ENCODE measurements at places on chromosomes 2 and 18. TPM values are rescaled to one million over a fixed set of nuclear protein-coding genes. Genes with fewer than 3 reads are reported as not detected.

The BUB1 gene
- total RNA-seq, result 115 TPM

The TUBA3E gene
- total RNA-seq, result 0.18 TPM

The CPLX4 gene
- not detected for total RNA-seq

The GPR45 gene
- not detected for total RNA-seq

The C2orf80 gene
- 0.39 TPM for total RNA-seq

The SIX2 gene
- 1.5 TPM for total RNA-seq

The RIF1 gene
- 96.9 TPM for total RNA-seq

Measured in WTC11 (cell line).